ENCODE measurements at places on chromosomes 2 and 18.

- DNase-seq, result no peak
Observed at GRCh38 chr2:108079736-108080135, 93.4 kb downstream of the SLC5A7 start.

DNA sequence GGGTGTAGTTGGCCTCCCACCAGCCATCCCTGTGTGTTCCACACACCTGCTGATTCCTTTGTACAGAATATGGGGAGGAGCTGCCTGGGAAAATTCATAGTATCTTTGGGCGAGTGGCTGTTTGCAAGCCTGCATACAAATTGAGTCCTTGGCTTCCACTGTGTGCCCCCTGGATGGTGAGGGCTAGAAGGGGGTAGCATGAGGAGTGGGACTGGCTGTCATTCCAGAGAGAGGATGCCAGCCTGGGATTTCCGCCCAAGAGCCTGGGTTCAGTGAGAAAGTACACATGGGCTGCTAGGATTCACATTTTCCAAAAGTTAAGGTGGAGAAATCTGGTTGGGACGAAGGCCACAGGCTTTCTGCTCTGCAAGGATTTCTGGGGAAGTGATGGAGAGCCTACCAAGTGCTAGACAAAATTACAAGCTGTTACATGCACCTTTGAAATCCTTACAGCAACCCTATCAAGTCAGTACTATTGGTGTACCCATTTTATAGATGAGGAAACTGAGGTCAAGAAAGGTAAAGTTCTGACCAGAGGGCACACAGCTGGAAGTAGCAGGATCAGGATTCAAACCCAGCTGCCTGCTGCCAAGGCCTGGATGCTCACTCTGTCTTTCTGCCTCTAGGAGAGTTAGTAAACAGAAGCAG is 606 bp upstream of the TOGARAM2 start:
- no peak for DNase-seq

DNA sequence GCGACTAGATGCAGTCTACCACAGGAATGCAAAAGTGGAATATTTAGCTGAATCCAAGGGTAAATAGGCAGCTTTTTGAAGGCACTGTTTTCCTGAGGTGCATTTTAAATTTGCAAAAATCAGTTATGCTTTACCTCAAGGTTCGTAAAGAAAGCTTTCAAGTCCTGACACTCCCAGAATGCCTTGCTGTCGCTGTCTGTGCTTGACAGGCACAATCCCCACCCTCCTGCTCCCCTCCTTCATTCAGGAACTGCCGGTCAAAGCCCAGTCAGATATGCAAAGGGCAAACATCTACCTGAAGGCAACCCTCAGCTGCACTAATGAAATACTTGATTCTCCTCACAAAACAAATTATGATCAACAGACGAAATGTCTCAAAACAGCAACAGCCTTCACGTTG is 97.4 kb upstream of the DDX18 start:
- no peak for DNase-seq

DNA sequence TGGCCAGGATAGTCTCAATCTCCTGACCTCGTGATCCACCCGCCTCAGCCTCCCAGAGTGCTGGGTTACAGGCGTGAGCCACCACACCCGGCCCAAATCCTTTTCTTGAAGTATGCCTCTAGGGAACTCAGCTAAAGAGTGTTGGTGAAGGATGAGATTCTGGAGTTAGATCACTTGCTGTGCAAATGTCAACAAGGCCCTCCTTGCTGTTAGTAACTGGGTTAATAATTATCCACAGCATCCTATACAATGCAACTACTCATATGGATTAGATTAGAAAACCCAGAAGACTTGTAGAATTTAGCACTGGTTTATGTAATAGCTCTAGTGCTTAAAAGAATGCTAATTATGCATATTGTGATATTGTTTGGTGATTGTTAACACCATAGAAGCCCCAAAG is 310.8 kb upstream of the TFPI start:
- no peak for DNase-seq

DNA sequence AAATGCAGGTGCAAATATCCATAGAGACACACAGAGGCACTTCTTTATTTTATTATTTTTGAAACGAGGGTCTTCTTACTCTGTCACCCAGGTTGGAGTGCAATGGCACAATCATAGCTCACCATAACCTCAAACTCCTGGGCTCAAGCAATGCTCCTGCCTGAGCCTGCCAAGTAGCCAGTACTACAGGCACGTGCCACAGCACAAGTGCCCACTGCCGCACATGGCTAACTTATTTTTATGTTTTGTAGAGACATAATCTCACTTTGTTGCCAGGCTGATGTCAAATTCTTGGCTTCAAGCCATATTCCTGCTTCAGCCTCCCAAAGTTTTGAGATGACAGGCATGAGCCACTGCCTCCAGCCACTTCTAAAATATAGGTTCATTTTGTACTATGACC is 537.6 kb downstream of the THSD7B start:
- no peak for DNase-seq

DNA sequence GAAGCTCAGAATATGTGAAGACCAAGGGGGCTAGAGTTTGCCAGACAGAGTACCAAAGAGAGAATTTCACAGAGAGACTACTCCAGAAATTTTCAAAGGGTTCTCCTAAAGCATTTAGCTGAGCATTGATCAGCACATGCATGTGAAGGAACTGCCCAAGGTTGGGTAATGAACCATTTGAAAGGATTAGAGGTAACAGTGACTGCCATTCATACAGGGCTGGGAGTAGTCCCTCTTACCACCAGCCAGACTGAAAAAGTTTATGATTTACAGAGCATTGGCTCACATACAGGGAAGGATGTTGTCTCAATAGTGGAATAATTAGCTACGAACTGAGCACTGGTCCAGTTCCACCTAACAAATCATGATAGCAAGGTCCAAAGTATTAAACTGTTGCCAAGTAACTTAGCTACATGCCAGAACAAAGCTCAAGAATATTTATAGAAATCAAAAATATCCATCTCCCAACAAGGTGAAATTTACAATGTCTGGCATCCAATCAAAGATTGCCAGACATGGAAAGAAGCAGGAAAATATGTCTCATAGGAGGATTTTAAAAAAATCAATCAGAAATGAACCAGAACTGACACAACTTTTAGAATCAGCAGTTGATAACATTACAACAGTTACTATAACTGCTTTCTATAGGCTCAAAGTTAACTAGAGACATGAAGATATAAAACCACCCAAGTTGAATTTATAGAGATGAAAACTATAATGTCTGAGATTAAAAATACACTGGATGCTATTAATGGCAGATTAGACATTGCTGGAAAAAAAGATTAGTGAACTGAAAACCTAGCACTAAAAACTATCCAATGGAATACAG is 25.7 kb upstream of the RNF103 start:
- DNase-seq, result no peak
